ENCODE measurements at places on chromosomes 11 and 22.

DNA sequence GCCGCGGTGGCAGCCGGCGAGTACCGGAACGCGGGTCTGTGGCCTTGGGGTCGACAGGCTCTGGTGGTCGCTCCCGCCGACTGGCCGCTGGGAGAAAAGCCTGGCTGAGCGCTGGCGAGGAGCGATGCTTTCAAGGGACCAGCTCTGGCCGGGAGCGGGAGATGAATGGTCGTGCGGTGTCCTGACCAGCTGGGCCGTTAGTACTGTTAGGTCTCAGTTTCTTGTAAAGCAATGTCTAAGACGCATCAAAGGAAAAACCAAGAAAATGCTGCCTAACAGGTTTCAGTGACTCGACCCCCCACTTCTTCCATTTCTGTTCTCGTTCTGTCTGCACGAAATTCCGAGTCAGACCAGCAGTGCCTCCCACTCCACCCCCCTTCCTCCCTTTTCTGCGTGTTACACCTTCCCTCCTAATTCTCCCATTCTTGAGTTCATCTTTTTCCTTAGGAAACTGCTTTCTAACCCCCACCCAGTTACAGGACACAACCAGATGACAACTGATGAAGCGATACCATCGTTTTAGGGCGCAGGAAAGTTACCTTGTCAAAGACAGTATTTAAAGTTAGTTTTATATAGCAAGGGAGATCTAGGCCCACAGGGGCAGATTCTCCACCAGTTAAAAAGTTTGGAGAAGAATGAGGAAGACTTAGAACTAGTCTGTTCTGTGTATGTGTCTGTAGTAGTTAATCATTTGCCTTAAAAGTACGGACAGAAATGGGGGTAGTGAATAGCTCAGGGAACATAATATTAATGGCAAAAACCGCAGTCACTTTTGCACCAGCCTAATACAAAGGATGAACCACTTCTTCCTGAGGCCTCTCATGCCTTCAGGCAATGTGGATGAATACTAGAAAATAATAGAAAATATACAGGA lies 1.0 kb downstream of the CUL5 start:
- DNase-seq: peak; percentile 6

DNA sequence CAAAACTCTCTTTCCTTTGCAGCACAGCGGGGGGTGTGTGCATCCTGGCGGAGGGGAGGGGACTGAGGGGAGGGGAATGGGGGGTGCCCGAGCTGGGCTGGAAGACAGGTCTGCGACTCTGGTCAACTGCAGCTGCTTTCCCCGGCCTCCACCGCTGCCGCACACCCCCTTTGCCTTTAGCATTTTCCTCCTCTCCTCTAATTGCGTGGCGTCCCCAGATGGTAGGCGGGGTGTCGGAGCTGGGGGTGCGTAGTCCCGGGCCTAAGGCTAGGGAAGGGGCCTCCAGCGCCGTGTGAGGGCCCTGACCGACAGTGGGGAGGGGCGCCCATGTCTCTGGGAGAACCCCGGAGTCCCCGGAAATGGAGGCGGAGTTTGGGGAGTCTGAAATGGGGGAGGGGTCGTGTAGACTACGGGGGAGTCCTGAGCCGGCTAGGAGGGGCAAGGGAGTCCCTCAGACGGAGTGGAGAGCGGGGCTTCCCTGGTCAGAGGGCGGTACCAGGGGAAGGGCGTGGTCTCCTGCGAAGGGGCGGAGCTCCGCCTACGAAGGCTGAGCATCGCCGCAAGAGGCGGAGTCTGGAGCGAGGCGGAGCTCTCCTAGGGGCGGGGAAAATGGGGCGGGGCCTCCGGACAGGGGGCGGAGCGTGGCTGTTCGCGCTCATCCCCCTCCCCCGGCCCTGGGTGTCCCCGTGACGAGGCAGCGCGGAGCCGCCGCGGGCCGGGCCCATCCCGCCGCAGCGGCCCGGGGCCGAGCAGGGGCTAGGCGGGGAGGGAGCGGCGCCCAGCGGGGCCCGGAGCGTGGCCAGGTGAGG lies at the start of gene PELI3:
TSS of gene PELI3 (plus strand) at position 681 of the 809 bp plus-strand sequence. CDS start 1,224 bp downstream, outside the sequence.
- peak; percentile 97 for DNase-seq

DNA sequence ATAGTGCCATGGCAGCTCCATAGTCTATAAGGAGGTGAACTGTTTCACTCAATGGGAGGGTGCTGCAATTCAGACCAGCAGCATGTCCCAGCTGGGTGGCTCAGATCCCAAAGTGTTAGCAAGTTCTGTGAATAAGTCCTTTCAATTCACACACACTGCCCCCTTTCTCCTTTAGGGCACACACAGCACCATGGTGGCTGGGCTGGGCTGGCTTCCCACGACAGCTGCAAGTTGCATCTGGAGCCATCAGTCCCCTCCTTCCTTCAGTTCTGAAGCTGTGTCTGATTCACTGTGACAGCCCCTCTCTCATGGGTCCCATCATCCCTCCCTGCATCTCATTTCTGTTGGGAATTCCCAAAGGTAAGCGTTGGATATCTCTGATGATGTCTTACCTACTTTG lies 324.1 kb upstream of the NCAM1 start:
- no peak for DNase-seq

- DNase-seq: peak; percentile 63
Observed at GRCh38 chr11:130023204-130023603, 20.6 kb upstream of the PRDM10 start.

GRCh38 chr11:8019314-8020243 lies 32.4 kb downstream of the EIF3F start:
- DNase-seq: peak; percentile 62

DNA sequence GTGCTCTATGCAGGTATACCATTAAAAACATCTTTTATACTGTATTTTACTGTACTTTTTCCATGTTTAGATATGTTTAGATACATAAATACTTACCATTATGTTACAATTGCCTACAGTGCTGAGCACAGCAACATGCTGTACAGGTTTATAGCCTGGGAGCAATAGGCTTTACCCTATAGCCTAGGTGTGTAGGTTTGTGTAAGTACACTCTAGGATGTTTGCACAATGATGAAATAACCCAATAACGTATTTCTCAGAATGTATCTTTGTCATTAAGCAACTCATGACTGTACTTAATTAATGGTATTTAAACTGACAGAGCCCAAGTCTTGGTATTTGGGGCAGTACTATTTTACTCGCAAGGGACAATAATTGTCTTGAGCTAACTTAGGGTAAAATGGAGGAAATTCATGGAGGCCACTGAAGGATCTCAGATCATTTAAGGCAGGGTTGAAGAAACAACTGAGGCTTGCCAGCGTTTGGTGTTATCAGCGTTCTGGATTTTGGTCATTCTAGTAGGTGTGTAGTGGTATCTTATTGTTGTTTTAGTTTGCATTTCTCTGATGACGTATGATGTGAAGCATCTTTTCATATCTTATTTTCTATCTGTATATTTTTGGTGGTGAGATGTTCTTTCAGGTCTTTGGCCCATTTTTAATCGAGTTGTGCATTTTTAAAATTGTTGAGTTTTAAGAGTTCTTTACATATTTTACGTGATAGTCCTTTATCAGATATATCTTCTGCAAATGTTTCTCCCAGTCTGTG lies 42.4 kb downstream of the ADAMTS15 start:
- DNase-seq: no peak

- no peak for DNase-seq
Observed at GRCh38 chr11:2593393-2593950, 106.3 kb downstream of the KCNQ1OT1 start.

DNA sequence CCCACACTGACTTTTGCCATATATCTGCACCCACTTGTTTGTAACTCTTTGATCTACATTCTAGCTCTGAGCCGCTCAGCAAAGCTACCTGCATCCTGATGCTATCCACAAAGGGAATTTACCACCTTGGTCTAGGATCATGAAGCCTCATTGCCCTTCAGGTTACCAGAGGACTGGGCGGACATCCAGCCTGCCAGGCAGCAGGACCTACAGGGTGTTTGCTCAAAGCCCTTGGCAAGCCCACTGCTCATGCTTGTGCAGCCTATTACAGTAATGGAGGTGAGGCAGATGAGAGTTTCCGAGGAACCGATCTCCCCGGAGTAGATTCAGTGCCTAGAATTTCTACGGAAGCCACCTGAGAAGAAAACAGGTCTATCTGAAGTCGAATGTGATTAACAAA lies 417.2 kb downstream of the OPCML start:
- no peak for DNase-seq

GRCh38 chr11:93939084-93939760 lies 81.9 kb upstream of the HEPHL1 start:
- DNase-seq: peak; percentile 41

- DNase-seq: no peak
Observed at GRCh38 chr11:98566978-98567377, 453.8 kb upstream of the CNTN5 start.
